ENCODE measurements at places on chromosomes 4 and X.
A peak's percentile ranks its signal among the peaks of the same experiment; 100 is the strongest.

DNA sequence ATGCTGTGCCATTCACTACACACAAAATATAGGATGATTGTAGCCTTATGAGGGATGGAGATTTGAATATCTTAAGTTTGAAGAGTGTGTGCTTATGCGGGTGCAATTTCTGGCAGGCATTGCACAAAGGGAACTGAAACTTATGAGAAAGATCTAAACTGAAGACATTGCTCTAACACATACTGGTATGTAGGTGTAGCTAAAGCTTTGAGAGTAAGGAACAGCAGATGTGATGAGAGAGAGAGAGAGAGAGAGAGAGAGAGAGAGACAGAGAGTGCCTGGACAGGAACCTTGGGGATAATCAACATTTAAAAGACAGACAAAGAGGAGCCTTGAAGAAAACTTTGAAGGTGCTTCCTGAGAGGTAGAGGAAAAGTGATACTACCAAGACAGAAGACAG, 379.7 kb downstream of the SPRY1 start:
- DNase-seq, result no peak

GRCh38 chrX:86021652-86022289, 25.6 kb downstream of the CHM start:
- DNase-seq, result no peak

GRCh38 chrX:44946771-44947170, 73.8 kb downstream of the KDM6A start:
- DNase-seq, result peak; percentile 11

DNA sequence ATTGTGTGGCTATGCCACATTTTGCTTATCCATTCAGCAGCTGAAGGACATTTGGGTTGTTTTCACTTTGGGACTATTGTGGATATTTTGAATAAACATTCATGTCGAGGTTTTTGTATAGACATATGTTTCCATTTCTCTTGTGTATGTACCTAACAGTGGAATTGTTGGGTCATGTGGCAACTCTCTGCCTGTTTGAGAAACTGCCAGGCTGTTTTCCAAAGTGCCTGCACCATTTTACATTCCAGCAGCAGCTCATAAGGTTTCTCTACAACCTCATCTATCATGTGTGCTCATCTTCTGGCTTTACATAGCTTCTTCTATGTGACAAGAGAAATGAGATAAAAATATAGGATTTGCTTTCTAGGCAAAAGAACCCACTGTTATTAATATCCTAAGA, 29.5 kb upstream of the TSPAN5 start:
- DNase-seq, result peak; percentile 26

- DNase-seq, result no peak
Observed at GRCh38 chr4:155616117-155616516, 50.5 kb upstream of the GUCY1A1 start.

DNA sequence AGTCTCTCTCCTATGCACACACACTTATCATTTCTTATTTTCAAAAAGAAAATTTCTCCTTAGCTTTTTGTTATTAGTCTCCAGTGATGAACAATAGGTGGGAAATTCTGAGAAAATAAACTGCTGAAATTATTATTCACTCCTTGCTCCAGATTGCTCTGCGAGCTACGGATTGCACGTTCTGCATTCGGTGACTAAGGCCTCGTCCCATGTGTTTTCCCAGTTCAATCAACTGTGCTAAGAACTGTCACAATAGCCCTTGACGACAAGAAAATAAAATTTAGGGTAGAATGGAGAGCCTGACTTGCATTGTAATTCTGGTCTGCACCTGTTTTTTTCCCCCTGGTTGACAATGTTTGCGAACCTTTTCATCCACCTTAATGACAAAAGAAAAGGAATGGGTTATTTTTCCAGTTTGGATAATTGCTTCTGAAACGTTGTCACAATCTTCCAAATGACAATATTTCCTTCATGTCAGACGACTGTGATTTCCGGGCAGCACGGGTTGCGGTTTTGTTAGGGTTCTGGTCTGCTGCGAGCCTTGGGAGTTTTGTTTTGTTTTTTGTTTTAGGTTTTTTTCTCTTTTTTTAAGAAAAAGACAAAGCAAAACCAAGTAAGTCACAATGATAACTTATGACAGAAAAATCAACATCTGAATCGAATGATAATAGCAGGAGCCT, 124.5 kb upstream of the NOCT start:
- no peak for DNase-seq

GRCh38 chr4:140556372-140557085, 12.2 kb downstream of the UCP1 start:
- no peak for DNase-seq

DNA sequence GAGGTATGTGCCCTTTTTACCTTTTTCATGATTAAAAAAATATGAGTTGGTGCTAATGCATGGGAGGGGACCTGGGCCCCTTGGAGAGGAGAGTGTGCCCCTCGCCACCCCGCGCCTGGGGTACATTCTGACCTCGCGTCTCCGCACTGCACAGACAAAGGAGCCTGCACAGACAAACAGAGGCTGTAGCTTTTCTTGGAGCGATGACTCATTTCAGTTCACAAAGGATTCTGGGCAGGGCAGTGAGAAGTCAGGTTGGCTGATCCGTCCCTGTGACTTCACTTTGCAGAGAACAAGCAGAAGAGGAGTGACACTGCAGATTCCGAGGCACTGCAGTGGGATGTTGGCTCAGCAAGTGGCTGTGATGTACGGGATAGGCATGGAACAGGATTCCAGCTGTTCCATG, 82.9 kb downstream of the STOX2 start:
- peak; percentile 1 for DNase-seq

- DNase-seq, result peak; percentile 9
Observed at GRCh38 chr4:119299741-119300100, 22.2 kb downstream of the FABP2 start.

DNA sequence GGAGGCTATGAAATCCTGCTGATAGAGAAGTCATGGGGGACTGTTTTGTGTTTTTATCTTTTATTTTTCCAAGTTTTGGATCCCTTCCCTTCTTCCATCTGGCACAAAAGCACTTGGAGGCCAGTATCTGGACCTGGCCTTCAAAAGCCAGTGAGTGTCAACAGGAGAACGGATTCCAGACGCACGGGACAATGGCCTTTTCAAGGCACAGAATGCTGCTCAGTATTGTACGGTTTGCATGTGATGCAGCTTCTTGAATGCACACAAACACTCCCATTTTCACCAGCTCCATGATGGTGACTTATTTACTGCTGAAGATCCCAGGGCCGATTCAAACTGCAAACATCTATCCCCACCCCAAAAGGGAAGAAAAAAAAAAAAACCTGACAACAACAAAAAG, 145.4 kb downstream of the CPEB2 start:
- no peak for DNase-seq

DNA sequence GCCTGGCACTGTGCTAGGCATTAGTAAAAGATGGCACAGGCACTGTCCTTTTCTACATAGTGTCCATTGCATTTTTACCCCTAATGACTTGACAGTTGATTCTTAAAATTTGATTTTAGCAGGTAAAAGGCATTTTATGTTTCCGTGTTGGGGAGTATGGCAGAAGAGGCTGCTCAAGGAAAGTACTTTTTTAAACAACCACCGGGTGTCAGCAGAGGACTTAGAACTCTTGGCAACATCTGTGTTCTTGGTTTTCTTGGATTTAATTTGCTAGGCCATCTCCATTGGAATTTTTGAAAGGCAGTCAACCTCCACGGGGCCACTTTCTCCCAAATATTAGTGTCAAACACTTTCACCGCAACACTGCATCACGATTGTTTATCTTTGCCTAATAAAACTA, 102.9 kb downstream of the TSPAN7 start:
- peak; percentile 52 for DNase-seq

GRCh38 chrX:103789004-103789403, 12.4 kb downstream of the PLP1 start:
- DNase-seq, result no peak

- peak; percentile 8 for DNase-seq
Observed at GRCh38 chr4:76053730-76054129, 17.9 kb upstream of the CXCL11 start.

DNA sequence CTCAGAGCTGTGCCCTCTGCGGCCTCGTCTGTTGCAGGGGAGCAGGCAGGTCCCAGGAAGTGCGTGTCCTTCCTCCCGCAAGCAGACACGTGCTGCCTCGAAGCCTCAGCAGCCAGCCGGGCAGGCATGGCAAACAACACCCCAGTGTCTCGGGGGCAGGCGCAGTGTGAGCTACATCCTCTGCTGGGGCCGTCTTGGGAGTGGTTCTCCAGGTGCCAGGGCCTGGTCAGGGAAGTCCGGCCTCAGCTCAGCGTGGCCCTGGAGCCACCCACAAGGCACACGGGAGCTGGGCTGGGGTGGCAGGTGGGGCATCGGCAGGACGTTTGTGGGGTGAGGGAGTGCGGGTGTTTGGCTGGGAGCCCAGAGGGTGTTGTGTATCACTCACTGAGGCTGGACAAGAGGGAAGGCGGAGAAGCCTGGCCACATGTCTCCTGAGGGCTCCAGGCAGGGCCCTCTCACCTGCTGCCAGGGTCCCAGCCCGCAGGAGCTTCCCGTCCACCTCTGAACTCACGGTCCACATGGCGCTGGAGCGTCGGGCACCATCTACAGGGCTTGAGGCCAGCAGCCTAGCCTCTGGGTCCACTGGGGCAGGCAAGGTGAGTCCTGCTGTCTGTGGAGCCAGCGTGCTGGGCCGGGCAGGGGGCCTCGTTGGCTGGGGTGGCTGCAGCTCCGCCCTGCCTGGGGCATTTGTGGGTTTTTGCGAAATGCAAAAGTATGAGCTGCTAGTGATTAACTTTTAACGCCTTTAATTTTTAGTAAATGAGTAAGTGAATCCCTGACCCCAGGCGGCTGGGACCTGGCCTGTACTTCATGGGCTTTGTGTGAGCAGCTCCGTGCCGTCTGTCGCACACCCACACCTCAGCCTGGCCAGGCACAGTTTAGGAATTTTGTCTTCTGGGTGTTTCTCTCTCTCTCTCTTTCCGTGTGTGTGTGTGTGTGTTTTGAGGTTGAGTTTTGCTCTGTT, 17.3 kb upstream of the UVSSA start:
- peak; percentile 21 for DNase-seq

DNA sequence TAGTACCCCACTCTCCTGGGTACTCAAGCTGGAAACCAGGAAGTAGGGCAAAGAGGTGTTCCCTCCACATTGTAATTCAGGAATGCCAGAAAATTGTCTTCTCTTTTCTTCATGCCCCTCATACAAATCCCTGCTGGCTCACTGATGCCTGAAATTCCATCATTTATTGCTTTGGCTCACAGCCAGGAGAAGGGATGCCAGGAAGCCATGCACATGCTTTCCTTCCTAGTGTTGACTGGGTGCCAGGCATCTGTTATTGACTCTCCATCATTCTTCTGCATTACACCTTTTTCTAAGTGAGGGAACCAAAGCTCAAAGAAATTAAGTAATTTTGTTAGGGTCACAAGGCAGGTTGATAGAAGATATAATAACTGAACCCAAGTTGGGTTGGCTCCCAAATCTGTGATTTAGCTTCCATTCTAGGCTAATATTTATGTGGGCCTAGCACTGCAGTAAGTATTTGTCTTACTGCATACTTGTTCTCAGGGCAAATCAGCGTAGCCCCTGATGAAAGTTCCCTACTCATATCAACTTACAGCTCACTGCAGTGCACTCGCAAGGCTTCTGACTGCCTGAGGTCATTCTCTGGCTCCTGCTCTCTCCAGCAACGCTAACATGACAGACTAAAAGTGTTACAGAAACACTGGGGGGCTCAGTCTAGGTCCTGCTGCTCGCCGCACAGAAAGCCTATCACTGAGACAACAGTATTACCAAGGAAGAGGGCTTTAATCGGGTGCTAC, 89.0 kb downstream of the TRAPPC11 start:
- DNase-seq, result no peak

GRCh38 chr4:113878668-113879067, 100.8 kb downstream of the ARSJ start:
- DNase-seq, result peak; percentile 19

- DNase-seq, result no peak
Observed at GRCh38 chr4:71828470-71828869, 44.6 kb upstream of the GC start.

DNA sequence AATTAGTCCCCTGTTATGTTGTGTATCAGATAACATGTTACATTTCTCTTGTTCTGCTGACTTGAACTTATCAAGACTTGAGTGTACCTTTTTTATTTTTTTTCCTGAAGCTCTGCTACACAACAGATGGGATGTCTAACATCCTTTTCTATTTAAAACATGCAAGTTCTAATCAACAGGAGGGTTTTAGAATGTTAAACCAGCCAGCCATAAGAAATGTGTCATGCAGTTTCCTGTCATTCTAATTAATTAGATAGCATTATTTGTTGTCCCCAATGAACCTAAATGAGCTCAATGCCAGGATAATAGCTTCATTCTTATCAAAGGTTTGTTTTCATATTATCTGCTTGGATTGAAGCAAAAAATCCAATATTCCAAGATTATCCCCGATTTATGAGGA, 958.2 kb downstream of the PCDH7 start:
- DNase-seq, result no peak

DNA sequence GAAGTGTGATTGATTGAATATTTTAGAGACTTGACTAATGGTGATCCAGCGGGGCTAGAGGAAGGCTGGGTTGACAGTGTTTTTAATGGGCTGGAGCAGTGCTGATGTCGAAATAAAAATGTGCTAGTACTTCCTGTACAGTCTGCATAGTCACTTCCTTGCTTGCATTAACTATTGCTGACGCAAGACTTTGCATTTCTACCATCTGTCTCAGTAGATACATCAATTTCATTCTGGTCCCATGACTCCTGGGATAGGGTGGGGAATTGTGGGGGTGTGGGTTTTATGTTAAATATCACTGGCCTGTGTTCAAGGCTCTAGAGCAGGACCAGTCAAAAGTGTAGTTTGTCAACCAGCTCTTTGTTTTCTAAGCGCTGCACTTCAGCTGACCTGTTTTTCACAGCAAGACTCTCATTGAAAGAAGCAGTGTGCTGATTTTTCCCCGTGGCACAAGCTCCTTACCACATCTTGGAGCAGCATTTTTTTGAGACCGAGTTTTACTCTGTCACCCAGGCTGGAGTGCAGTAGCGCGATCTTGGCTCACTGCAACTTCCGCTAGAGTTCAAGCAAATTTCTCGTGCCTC, 35.2 kb upstream of the PHEX start:
- peak; percentile 35 for DNase-seq

GRCh38 chrX:15336023-15336413, 695 bp upstream of the PIGA start:
- peak; percentile 70 for DNase-seq

DNA sequence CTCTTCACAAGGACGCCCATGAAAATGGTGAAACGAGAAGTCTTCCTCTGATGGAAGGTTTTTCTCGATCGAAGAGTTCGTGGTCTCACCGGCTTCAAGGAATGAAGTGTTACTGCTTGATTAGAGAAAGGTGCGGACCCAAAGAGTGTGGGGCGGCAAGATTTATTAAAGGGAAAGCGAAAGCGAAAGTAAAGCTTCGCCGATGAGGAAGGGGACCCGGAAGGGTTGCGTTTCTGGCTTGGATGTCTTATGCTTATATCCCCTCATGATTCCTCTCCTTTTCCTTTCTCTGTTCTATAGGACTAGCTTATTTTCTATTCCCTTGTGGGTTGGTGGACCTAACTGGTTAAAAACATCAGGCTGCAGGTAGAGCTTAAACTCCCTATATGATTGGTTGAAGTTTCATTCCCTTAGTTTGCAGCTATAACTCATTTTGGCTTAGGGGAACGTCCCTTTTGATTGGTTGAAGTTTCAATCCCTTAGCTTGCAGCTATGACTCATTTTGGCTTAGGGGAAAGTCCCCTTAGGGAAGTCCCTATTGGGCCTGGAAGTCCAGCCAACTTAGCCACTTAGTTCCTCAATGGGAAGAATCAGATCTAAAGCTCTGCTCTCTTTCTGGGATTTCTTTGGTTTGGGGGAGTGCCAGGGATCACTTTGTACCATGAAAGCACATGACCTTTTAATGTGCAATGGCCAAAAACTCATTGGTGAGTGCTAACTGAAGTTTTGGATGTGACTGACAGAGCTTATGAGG, 1025.0 kb upstream of the PCDH10 start:
- DNase-seq, result no peak

GRCh38 chr4:118417325-118417724, 64.5 kb upstream of the PRSS12 start:
- no peak for DNase-seq
